ENCODE measurements at places on chromosomes 6 and 20.

DNA sequence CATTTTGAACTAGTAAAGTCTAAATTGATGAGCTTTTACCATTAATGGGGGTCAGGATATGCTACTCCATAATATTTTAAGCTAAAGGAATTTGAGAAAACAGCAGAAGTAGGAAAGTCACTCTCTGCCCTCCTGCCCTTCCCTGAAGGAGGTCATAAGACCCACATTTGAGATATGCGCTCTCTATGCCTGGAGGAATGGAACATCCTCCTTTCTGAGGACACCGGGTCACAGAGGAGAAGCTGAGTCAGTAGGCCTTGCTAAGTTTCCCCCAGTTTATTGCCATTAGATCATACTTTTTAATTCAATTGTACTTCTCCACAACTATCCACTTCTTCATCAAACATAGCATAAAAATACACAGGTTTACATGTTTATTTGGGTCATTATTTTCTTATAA, 40.3 kb downstream of the AKAP7 start:
- DNase-seq, result no peak

- DNase-seq, result no peak
Measured at GRCh38 chr6:125157725-125158124, 4.2 kb downstream of the TPD52L1 start.

- no peak for DNase-seq
Measured at GRCh38 chr20:63106108-63106764, 99.5 kb upstream of the BHLHE23 start.

DNA sequence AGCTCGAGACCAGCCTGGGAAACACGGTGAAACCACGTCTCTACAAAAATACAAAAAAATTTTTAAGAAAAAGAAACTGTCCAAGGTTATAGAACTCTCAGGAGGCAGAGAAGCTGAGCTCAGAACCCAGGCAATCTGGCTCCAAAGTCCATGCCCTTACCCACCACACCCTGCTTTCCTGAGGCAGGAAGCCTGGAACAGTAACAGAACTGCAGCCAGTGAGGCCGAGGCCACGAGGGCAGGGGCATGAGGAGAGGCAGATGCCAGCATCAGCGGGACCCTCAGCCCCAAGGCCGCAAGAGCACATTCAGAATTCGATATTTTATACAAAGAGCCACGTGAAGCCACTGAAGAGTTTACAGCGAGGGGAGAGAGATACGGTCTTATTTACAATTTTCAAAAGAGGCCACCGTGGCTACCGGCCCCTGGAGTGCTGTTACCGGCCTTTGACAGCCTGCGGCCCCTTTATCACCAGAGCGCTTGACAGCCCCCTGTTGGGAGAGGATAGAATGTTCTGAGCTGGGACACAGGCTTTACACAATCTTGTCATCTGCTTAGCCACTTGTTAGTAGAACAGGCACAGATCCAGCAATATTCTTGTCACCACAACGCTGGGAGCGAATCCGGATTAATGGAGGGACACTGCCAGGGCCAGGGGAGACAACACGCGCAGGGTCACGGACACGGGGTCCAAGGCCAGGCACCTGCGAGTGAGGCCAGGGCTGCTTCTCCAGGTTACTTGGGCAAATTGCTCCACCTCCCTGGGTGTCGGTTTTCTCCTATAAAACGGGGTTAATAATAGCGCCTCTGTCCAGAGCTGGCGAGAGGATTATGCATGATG, 5.6 kb downstream of the SPATA2 start:
- no peak for DNase-seq

DNA sequence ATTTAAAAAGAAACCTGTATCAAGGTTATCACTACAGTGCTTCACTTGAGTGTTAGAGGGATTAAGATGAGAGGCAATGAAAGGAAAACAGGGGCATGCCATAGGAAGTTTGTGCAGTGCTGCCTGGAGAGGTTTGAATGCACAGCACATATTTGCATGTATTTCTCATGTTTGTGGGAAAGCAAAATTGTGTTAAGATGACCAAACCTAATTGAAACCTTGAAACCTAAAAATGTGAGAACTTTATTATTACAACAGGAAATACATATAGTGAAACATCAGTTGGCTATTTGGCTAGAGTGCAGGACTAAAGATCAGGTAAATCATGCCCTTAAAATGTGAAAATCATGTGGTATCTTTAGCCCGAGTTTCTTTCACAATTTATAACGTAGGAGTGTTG, 8.5 kb upstream of the TBXT start:
- DNase-seq, result no peak

DNA sequence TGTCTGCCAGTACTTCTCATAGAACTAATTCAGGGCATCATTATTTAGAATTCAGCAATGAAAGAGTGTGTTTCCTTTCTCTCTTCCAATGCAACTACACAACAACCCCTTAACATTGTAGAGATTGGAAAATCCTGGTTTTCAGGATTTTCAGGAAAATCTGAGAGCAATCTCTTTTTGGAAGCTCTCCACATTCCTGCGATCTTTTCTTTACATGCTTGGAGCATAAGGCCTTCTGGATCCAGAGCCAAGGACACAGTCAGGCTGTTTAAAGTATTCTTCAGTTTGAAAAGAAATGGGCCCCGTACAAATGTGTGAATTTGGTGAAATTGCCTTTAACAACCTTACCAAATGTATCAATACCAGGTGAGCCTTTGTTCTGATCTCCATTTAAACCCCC, 469.7 kb downstream of the PKHD1 start:
- DNase-seq, result no peak

- DNase-seq, result no peak
Measured at GRCh38 chr6:44472250-44472945, 84.9 kb downstream of the CDC5L start.

DNA sequence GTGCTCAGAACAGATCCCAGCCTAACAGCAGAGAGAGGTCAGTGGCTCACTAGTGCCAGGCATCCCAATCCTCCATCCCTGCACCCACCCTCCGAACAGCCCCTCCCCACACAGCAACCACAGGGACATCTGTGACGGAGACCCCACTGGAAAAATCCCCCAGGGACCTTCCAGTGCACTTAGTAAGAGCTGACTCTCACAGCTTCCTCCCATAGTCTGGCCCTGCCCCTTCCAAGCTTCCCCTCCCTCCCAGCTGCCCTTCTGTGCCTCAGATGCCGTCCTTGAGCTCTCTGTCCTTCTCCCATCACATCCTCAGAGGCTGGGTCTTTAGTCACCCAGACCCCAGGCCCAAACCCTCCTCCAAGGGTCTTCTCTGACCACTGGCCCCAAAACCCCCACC, 9.7 kb upstream of the THBS2 start:
- no peak for DNase-seq

GRCh38 chr20:53748176-53748575, 154.5 kb upstream of the ZNF217 start:
- DNase-seq, result no peak

- DNase-seq, result no peak
Measured at GRCh38 chr20:32165836-32166545, 41.6 kb downstream of the PLAGL2 start.

GRCh38 chr6:105485456-105485855, 82.6 kb upstream of the PREP start:
- no peak for DNase-seq

GRCh38 chr6:28814032-28814976, 109.5 kb downstream of the TRIM27 start:
- no peak for DNase-seq

DNA sequence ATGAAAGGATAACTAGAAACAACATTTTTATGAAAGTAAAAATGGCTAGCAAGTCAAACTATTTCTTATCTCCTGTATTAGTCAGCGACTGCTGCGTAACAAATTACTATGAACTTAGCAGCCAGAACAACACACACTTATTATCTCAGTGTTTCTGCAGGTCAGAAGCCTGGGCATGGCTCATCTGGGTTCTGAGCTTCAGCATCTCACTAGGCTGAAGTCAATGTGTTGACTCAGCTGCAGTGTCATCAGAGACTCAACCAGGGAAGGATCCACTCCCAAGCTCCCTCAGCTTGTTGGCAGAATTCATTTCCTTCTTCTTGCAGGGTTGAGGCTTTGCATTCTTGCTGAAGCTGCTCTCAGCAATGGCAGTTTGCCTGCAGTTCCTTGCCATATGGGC, 33.2 kb upstream of the IGF2R start:
- no peak for DNase-seq

GRCh38 chr6:56708810-56709597, 66.3 kb upstream of the DST start:
- DNase-seq, result no peak

DNA sequence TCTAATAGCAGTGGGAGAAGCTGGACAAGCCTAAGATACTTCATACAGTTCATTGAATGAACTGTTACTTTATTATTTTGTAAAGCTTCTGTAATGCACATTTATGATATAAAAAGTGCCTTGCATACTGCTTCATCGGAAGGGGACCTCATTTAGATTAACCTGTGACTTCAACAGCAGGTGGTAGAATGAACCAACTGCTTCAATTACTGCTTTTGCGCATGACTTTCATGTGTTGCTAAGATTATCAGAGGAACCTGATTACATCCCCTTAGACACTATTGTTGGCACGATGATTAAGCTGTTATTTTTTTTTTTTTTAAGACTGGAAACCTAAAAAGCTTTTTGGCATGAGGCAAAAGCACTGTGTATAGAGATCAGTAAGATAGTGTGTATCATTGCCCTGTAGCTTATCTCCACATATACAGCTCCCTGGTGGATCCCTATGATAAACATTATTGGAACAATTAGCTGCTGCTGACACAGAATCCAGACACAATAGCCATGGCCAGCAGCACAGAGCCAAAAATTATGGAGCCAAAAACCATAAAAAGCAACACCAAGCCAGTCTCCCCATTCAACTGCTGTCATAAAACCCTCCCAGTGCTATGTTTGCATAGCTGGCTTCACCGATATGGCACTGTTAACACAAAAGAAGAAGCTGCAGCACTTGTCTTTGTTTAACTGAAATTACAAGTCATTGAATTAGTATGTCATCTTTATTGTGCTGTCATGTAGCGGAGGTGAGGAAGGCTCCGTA, 731.6 kb upstream of the MMS22L start:
- DNase-seq, result no peak

DNA sequence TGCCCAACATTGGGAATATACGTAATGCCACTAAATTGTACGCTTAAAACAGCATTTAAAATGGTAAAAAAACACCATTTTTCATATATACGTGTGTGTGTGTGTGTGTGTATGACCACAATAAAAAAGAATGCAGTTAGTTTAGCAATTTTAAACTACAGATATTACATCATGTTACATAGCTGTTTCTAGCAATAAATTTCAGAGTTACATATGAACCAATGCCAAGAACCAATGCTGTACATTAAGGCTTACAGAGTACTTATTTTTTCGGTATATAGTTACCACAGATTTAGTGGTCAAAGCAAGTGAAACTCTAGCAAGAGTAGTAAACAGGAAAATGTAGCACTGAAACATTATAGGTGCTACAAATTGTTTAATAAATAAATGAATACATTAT, 119.3 kb downstream of the PDE10A start:
- DNase-seq, result no peak

DNA sequence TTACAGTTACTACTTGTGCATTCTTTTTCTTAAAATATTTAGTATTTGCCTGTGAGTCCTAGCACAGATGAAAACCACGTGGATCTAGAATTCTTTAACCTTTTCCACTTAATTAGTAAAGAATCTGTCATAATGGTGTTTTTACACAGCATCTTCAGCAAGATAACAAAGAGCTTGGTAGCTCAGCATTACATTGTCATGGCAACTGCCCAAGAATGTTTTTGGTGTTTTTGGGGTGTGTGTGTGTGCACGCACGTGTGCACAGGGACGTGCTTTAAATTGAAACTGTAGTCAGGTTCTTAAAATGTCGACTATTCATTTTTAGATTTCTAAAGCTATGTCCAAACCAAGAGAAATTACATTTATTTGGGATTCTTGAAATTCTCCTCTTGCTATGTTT, 108.0 kb downstream of the FIG4 start:
- no peak for DNase-seq

GRCh38 chr6:21870076-21870730, 276.7 kb downstream of the SOX4 start:
- no peak for DNase-seq

DNA sequence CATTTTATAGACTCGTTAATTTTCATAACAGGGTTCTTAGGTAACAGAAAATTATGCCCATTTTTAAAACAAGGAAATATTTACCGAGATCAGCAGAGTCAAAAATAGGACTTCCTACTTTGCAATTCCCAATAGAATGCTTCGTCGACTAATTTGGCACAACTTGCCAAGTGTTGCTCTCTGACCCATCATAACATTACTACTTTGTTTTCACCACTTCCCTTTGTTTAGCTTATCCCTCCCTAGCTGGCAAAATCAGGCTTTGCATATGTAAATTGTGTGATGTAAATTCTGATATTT, 914 bp upstream of the RANBP9 start:
- no peak for DNase-seq

- no peak for DNase-seq
Measured at GRCh38 chr6:108841377-108841855, 6.8 kb upstream of the ARMC2 start.

GRCh38 chr6:22878324-22878701, 308.9 kb downstream of the HDGFL1 start:
- DNase-seq, result no peak

DNA sequence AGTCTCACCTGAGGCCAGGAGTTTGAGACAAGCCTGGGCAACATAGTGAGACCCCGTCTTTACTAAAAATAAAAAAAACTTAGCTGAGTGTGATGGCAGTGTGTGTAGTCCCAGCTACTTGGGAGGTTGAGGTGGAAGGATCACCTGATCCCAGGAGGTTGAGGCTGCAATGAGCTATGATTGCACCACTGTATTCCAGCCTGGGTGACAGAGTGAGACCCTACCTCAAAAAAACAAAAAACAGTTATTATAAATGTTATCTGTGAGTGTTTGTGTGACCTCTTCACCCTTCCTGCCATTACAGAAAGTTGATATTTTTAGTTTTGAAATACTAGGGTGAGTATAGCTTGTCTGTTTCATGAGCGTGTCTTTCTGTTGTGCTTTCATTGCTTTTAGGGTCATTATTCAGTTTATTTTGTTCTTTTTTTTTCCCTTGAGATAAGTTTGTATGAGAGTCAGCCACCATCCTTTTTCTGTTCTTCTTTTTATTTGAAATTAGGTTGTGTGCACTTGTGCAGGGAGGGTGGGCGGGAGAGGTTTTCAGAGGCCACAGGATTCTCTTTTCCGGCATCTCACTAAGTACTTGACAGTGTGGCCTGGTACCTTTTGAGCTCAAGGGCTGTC, 26.2 kb downstream of the CDYL start:
- DNase-seq, result no peak

GRCh38 chr6:42848700-42849099, 30.7 kb upstream of the RPL7L1 start:
- DNase-seq, result no peak
